WERI-Rb-1 (cell line): ENCODE measurements at places on chromosomes 4 and X.

GRCh38 chr4:59598330-59598618 lies 1601.9 kb upstream of the ADGRL3 start:
- no peak for DNase-seq

DNA sequence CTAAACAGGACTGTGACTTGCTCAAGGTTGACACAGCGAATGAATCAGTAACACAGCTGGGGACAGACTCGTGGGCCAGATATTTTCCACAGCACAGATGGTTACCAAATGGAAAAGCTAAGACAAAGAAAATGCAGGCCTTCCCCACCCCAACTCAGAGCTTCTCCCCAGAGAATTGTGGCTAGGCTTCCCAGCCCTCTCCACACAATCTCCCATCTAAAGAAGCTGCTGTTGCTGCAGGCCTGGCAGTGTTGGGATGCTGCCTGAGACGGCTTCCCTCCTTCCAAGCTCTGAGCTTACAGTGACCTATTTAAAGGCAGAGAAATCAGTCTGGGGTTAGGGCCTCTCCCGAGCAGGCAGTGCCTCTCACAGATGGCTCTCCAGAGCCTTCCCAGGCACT lies 46.5 kb upstream of the PGRMC1 start:
- no peak for DNase-seq

GRCh38 chr4:116005037-116005805 lies 891.8 kb upstream of the NDST4 start:
- no peak for DNase-seq

DNA sequence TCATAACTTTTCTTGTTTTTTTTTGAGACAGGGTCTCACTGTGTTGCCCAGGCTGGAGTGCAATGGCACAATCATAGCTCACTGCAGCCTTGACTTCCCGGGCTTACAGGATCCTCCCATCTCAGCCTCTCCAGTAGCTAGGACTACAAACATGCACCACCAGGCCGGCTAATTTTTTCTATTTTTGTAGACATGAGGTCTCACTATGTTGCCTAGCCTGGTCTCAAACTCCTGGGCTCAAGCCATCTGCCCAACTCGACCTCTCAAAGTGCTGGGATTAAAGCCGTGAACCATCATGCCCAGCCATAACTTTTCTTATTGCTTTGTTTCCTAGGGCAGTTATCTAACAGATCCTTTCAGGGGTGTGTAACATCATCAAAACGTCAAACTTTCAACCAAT lies 11.8 kb downstream of the SEC24D start:
- no peak for DNase-seq
